ENCODE measurements at places on chromosomes 11 and 22. TPM values are rescaled to one million over a fixed set of nuclear protein-coding genes. Genes with fewer than 3 reads are reported as not detected.

Gene DBX1
- not detected for polyA plus RNA-seq

Gene GDPD4
- polyA plus RNA-seq = not detected

Gene TIMP3
- 565 TPM for polyA plus RNA-seq

Gene TRAF6
- 4.9 TPM for polyA plus RNA-seq

All from ovary (tissue), 10 donors.